ENCODE measurements at places on chromosomes 12 and 14.
A peak's percentile ranks its signal among the peaks of the same experiment; 100 is the strongest.

GRCh38 chr12:92041742-92042141 is 103.9 kb downstream of the BTG1 start:
- DNase-seq: no peak
- H3K27me3 ChIP-seq: no peaks in the 10 kb centered on the region

DNA sequence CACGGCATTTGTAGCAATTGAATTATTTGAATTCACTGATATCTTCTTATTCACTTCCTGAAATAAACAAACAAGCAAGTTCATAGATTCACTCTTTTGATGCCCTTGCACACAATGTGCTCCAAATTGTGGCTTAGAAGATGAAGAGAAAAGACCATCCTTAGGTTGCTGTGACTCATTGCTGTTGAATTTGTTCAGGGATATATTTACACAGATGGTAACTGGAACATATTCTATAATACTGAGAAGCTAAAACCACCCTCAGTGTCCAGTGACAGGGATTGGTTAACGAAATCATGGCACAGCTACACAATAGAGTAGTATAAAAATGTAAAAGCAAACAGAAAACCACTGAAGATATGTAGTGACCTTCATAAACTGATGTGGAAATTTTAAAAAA is 3.1 kb downstream of the PRB4 start:
- H3K27me3 ChIP-seq: no peaks in the 10 kb centered on the region
- H3K27ac ChIP-seq: no peak overlapping the region
- DNase-seq: no peak
- H3K36me3 ChIP-seq: peaks cover 8% of the 10 kb centered on the region

GRCh38 chr12:32252199-32253073 is 145.8 kb downstream of the BICD1 start:
- no peaks in the 10 kb centered on the region for H3K27me3 ChIP-seq
- DNase-seq: no peak
- H3K4me3 ChIP-seq: peak overlapping the region; percentile 68
- H3K4me1 ChIP-seq: peaks cover 17% of the 10 kb centered on the region

GRCh38 chr12:81500788-81501187 is 258.4 kb downstream of the PPFIA2 start:
- H3K27ac ChIP-seq: no peak overlapping the region
- H3K4me1 ChIP-seq: no peaks in the 10 kb centered on the region
- H3K4me3 ChIP-seq: no peak overlapping the region
- no peaks in the 10 kb centered on the region for H3K27me3 ChIP-seq

DNA sequence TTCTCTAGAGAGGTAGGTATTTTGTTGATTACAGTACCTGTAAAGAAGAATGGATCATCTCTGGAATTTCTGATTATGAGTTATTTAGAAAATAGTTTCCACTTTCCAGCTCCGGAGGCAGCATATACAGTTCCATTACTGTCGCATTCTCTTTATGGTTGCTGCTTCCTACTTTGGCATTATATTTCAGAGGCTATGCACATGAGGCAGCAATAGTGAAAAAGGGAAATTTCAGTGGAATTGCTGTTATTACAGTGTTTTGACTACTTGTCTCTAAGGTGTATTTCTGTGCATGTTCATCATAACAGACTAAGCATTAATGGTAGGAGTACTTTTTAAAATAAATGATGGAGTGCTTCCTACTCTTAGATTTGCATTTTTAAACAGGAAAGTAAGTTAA is 10.2 kb downstream of the GNG2 start:
- peaks cover 29% of the 10 kb centered on the region for H3K4me1 ChIP-seq
- H3K36me3 ChIP-seq: peaks cover 9% of the 10 kb centered on the region
- no peak overlapping the region for H3K4me3 ChIP-seq
- DNase-seq: no peak

GRCh38 chr14:70943838-70944237 is 36.6 kb downstream of the PCNX1 start:
- no peak for DNase-seq
- H3K27ac ChIP-seq: no peak overlapping the region
- H3K4me1 ChIP-seq: peaks cover 14% of the 10 kb centered on the region
- H3K36me3 ChIP-seq: peaks cover 66% of the 10 kb centered on the region
- H3K27me3 ChIP-seq: no peaks in the 10 kb centered on the region

All from memory B cell (primary cell).